ENCODE measurements at places on chromosomes 2 and 18.

DNA sequence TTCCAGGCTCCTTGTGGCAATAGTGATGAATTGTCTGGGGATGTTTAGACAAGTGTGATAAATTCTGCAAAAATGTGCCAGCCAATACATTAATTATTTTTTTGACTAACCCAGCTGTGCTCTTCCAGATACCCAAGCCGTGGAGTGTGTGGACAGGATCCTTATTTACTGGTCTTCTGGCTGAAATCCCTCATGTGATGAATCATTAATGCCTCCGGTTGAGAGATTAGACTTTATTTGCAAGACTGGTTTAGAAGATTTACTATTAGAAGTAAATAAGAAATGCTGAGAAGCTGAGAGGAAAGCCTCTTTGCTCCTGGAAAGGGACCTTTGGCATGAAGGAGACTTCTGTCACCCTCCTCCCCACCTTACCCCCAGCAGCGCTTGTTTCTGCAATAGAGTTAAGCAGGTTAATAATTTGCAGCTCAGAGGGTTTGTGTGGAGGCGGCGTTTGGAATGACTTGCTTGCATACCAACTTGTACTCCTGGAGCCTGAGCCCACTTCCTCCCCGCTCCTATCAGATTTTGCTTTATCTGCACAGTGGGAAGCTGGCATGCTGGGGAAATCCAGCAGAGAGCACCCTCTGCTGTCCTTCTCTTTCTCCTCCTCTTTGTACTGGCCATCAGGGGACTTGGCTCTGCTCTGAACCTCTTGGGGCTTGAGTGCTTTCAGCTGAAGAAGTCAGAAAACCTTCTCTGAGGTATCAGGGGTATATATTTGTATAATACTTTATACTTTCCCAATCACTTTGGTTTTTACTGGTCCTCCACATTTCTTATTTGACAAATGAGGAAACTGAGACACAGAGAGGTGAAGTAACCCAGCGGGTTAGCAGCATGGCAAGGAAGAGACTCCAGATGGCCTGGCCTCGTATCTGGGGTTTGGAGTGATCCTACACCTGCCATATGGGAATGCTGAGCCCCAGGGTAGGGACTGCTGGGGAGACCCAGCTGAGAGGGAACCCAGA lies 16.3 kb downstream of the SLC3A1 start:
- DNase-seq: peak; percentile 77

DNA sequence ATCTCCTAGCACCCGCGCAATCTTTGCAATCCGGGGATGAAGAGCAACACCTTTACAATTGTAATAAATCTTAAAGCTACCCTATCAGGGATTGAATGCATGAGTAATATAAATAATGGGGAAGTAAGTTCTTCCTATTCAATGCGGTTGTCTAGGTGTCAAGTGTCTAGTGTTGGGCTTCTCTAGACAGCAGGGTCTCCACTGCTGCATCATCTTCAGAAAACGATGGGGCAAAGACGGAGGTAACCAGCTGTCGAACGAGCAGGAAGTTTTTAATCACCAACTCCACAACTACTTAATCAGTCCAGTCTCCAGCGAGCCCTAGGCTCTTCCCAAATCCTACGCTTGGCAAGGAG lies 573 bp downstream of the STAM2 start:
- no peak for DNase-seq

DNA sequence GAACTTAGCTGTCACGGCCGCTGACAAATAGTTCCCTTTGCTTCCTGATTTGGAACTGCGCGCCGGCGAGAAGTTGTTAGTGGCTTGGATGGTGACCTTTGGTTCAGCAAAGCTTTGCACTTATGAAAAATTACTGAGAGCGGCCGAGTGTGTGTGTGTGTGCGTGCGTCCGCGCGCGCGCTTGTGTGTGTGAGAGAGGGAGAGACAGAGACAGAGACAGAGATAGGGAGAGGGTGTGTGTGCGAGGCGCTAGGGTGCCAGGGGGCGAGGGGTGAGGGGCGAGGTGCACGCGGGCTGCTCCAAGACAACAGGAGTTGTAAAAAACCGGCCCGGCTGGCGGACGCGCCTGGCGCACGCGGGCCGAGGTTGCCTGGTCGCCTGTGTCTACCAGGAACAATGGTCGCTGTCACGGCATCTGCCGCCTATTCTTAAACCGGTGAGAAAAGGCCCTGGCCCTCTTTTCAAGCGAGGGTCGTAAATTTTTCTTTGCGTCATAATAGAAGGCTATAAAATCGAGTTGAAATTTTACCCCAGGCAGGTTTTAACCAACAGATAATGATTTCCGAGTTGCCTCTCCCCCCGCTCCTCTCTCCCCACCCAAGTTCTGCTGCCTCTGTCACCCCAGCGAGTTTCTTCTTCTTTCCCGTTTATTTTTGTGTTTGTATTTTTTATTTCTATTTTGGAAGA lies 535 bp downstream of the HOXD3 start:
- DNase-seq: peak; percentile 74

DNA sequence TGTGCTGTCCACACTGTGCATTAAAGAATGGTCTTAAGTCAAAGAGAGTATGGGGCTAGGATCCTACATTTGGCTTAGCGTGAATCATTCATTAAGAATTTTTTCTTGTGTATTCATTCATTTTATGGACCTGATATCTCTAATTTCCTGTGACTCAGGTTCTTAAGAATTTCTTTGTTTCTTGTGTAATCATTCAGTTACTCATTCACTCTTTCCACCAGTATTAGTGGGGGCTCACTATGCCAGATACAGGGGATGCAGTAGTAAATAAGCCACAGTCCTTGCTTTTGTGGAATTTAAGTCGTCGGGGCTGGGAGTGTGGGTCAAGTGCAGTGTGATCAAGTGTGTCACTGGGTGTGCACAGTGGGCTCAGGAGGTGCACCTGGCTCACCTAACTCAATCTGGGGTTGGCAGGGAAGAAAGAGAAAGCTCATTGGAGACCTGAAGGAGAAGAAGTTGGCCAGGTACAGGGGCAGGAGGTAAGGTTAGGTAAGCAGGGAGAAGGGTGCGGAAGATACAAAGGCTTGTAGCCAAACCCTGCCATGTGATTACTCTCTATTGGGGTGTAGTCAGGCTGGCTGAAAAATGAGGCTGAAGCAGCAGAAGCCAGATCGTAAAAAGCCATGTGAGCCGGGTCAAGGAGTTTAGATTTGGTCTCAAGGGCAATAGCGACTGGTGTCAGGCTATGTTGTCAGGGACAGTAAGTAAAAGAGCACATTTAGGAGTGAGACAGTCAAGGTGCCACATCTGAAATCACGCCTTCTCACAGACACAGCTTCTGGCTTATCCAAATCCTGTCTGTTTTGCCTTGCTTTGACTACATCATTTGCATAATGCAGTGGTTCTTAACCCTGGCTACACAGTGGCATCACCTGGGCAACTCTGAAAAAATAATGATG lies 67.2 kb downstream of the KCTD1 start:
- DNase-seq: no peak

DNA sequence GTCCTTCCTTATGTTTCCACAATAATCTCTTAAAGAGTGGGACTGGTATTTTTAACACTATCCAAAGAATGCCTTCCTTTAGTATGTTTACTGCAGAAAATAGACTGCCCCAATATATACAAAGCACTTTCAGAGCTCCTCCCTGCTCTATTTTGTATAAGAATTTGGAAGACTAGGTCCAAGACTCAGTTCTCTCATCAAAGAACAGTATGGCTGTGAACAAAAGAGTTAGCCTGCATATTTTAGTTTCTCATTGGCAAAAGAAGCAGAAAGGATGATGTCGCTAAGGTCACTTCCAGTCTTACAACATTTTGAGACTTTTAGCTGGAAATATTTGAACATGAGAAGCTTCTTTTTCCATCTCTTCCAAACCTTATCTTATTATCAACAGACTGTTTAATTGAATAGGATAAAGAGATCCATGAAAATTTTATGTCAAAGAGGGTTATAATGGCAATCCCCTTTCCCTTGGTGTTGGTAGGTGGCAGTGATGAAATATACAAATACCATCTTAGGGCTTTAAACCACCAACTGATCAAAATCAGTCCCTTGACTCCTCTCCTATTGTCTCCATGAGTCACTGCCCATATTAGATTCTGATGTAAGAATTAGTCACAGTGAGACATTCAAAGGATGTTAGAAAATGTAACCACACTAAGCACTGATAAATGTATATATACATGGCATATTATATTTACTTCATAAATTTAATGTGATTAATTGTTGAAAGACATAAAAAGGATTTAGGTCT lies 266.9 kb upstream of the DSEL start:
- no peak for DNase-seq

DNA sequence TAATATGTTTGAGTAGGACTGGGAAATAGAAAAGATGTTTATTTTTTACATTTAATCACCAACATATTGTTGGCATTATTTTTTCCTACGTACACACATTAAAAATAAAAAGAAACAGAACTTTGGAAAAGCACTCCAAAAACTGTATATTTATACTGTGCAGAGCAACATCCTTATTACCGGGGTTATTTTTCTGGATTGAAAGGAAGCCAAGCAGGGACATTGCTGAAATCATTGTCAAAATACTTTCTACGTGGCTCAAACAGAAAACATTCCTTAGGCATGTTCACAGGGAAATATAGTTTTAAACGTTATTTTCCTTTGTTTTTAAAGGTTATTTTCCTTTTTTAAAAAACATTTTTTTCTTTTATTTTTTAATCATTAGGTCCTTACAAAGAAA lies 315.0 kb upstream of the SMIM21 start:
- DNase-seq: no peak

DNA sequence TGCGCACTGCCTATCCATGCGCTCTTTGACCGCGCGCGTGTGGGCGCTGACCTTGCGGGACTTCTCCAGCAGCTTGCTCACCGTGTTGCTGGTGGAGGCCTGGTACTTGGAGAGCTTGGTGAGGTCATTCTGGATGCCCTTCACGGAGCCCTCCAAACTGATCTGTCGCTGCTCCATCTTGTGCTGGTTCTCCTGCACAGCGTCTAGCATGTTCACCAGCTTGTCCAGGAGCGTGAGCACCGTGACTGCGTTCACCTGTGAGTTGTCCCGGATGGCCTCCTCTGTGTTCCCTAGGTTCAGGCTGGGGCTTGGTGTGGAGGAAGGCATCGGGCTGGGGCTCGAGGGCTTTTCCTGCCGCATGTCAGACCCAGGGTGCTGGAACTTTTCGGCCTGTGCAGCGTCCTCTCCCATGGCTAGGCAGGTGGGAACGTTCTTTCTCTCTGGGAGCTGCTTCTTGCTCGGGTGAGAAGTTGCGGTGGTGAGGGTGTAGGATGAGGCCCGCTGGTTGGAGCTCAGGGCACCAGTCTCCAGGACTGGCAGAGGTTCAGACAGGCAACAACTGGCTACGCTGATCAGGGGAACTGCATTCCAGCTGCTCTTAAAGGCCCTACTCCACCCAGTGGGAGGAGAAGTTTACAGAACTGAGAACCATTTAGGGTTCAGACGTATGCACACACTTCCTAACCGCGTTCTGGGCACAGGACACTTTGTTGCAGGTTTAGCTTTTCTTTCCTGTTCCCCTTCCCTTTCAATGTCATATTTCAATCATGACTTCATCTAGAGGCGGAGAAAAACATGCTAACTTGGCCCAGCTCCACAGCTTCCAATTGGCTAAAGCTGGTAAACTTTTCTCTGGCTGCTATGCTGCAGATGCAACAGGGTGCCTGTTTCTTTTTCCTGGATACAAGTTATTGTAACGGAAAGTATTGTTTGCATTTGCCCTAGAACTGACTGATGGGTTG lies at the start of gene CAVIN2:
Gene CAVIN2 (minus strand): TSS at position 574 of the 962 bp plus-strand sequence. CDS start 163 bp downstream, at position 411.
- no peak for DNase-seq

Data from Peyer's patch (tissue), 4 donors.